ENCODE measurements at places on chromosomes 5 and 9.

DNA sequence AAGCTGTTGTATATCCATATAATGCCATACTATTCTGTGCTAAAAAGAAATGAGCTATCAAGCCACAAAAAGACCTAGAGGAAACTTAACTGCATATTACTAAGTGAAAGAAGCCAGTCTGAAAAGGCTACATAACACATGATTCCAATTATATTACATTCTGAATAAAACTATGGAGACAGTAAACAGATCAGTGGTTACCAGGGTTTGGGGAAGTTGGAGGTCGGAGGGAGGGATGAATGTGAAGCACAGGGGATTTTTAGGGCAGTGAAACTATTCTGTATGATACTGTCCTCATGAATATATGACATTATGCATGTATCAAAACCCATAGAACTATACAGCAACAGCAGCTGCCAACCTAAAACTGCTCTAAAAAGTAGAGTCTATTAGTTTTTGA, 5.6 kb upstream of the RFK start:
- no peak for DNase-seq

GRCh38 chr5:3002230-3002629, 250.8 kb upstream of the IRX2 start:
- DNase-seq, result no peak

GRCh38 chr5:89878140-89879132, 531.1 kb downstream of the CETN3 start:
- DNase-seq, result no peak

DNA sequence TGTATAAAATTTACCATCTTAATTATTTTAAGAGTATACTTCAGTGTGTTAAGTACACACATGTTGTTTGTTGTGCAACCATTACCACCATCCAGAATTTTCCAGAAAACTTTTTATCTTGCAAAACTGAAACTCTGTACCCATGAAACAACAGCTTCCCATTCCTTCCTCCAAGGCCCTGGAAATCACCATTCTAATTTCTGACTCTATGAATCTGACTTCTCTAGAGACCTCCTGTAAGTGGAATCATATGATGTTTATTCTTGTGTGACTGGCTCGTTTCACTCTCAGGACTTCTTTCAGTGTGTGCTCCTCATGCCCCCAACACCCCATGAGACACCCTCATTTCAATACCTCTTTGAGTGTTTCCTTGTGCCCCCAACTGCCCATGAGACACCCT, 60.4 kb upstream of the COL15A1 start:
- no peak for DNase-seq

- no peak for DNase-seq
These were observed 8.9 kb downstream of the SYNPO start for GRCh38 chr5:150649108-150650020.

GRCh38 chr9:121349009-121349408, 21.0 kb downstream of the STOM start:
- no peak for DNase-seq

- no peak for DNase-seq
These were observed 37.0 kb upstream of the RPS23 start for GRCh38 chr5:82314964-82315758.
